ENCODE measurements at places on chromosomes 3 and 15.

GRCh38 chr15:59020322-59020721 is 32.9 kb downstream of the RNF111 start:
- no peak for DNase-seq

DNA sequence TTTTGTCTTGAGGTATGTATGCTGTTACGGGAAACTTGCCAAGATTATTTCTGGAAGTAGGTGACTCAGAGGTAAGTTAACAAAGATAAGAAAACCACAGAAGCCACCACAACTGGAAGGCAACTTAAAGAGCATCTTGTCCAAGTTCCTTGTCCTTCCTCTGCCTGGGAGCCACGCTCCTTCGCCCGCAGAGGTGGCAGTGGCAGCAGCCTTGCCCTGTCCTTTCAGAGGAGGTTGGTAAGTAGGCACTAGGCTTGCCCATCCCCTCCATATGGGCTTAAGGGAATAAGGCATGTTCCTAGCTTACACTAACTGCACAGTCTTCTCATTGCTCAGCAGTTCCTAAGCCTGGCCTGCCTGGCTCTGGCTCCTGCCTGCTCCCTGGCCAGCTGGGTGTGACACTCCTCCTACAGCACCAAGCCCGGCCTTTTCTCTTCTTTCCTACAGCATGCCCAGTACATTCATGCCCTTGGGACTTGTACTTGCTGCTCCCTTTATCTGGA is 48.0 kb upstream of the RAB6B start:
- DNase-seq: no peak

DNA sequence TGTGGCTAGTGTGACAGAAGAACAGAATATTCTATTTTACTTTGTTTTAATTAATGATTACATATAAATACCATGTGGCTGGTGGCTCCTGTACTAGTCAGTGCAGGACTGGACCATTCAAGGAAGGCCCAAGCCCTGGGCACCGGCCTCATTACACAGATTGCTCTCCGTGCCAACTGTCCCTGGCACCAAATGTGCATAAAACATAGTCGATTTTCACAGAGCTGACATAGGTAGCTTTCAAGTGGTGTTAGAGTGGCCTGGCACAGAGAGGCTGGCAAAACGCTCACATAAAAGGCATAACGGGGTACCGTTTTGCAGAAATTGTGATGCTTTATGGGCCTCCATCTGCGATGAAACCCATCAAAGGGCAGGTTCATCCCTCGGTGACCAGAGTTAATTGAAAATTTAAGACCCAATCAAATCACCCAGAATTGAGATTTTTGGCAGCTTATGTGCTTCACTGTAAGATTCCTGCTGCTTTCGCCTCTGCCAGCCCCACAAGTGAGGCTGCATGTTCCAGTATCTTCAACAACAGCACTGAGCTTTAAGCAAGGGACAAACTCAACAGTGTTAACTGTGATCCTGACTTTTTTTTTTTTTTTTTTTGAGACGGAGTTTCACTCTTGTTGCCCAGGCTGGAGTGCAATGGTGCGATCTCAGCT is 25.9 kb downstream of the RFTN1 start:
- no peak for DNase-seq

GRCh38 chr15:57890351-57890750 is 175.2 kb downstream of the ALDH1A2 start:
- DNase-seq: no peak

DNA sequence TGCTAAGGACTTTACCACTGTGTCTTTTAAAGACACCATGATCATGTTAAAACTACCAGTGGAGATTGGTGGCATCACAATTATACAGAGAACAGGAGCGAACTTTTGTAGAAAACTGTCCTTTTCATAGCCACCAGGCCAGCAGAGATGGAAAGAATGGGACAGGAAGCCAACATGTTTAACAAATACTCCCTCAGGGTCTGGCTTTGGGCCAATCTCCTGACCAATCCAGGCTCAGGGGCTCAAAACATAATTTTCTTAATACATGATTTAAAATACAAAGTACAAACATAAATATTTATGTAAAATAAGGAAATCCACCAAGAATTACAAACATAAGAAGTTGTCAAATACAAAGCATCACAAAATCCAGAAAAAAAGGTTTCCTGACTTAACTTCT is 266.0 kb downstream of the VPS13C start:
- no peak for DNase-seq

DNA sequence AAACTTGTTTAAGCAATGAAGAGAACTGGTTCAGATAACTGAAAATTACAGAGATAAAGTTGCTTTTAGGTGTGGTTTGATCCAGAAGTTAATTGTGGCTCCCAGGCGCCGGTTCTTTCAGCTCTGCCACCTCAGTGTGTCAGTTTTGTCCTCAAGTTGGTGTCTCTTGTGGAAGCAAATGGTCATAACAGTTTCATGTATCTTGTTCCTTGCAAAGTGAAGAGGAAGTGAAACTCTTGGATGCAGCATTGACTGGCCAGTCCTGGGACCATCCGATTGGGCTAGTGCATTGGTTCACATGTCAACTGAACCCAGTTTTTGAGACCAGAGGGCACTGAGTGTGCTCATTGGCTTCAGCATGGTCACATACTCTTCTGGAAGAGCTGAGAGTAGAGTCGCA is 181.4 kb upstream of the GRM7 start:
- DNase-seq: no peak

- no peak for DNase-seq
Measured at GRCh38 chr15:65355988-65356353, 21.8 kb downstream of the IGDCC3 start.

GRCh38 chr3:139111392-139112229 is 66.9 kb upstream of the PRR23C start:
- peak; percentile 56 for DNase-seq

- DNase-seq: no peak
Measured at GRCh38 chr3:159782724-159783421, 205.8 kb upstream of the IL12A start.

DNA sequence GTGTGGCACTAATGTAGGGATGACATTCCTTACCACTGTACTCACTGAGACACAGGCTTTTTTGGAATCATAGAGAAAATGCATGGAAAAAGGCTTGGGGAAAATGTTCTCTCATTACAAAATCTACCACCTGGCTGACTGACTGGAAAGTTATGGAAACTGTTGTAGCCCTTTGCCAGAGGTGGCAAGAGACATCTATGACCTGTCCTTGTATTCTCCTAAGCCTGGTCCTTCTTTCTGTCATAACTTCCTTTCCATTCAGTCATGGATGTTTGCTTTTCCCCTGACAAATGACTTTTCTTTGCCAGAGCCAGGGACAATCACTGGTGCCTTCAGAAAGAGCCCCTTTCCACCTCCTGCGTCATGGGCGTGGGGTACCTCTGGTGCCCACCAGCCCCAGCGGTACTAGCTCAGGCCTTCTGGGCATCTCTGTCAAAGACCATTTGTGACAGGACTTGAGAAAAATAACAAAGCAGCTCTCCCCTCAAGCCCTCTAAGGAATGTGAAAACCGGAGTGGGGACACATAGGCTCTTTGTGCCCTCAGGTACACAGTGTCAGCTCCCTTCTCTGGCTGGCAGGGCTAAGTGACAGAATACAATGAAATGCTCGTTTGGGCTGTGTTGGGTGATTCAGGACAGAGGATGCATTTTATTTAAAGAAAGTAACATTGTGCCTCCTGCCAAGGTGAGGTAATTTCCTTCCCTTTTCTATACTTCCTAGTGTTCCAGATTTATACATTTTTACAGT is 381.1 kb upstream of the RASGRP1 start:
- DNase-seq: no peak

DNA sequence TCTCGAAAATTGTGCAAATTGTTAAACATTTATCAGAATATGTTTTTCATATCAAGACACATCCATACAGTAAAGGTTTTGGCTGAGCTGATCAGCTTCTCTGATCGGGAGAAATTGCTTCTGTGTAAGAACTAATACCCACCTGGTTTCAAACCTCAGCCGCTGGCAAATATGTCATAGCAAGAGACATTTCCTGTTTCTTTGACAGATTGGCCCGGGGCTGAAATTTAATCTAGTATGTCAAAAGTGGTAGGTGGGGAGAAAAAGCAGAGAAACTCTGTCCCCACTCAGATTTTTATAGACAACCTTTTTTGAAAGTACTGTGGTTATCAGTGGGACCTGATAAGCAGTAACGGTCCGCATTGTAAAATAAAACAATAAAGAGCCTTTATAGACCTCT is 88.8 kb upstream of the SLC24A5 start:
- no peak for DNase-seq

DNA sequence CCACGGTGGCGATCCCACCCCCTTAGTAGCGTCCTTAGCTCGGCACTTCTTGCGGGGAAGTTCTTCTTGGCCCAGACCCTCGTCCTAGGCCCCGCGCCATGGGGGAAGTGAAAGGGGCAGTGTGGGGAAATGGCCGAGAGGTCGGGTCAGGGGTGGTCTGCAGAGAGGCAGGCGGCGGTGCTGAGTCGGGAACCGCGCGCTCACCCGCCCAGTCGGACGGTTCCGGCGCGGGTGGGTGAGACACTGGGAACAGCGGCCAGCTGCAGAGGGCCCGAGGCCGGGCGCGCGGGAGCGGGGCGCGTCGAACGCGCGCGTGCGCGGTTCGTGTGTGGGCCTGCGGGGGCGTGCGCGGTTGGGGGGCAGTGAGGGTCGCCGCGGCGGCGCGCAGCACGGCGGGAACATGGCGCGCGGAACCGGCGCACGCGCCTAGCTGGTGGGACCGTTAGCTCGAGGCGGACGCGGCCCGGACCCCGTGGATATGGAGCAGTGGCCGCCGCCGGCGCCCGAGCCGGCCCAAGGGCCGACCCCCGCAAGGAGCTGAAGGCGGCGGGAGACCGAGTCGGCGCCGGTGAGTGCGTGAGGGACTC is 246.9 kb downstream of the GOLGA6L6 start:
- DNase-seq: peak; percentile 28

DNA sequence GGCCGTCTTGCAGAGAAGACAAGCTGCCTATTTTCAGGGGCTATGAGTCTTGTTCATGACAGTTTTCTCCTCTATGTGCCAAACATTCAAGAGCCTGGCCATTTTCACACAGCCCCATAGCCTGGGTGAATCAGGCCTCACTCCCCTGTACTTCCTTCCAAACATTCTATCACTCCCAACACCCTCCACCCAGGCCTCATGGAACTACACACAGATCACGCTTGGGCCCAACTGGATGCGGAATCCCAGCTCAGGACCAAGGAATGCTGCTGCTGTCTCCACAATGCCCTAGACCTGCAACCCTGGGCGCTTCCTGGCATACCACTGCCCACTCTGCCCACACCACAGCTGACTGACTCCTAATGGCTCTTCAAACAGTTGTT is 39.4 kb upstream of the PCSK6 start:
- DNase-seq: no peak

DNA sequence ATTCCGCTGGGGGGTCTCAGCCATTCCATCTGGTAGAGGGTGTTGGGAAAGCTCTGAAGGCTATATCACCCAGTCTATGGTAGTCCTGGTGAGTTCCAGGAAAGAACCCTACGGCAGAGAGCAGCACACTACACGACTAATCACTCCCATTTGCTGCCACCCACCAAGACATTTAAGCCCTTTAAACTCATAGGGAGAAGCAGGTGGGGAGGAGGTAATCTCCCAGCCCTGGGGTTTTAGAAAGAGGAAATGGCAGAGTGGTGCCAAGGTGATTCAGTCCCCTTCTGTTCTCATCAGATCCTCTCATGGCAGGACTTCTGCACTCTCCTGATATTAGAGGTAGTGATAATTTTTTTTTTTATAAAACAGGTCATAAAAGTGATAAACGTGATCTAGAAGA is 10.6 kb upstream of the VWA5B2 start:
- no peak for DNase-seq

- DNase-seq: no peak
Measured at GRCh38 chr3:143236226-143236964, 116.8 kb downstream of the CHST2 start.

- DNase-seq: no peak
Measured at GRCh38 chr3:59052803-59053411, 3.1 kb upstream of the CFAP20DC start.

- no peak for DNase-seq
Measured at GRCh38 chr3:29695201-29695600, 414.3 kb downstream of the RBMS3 start.

DNA sequence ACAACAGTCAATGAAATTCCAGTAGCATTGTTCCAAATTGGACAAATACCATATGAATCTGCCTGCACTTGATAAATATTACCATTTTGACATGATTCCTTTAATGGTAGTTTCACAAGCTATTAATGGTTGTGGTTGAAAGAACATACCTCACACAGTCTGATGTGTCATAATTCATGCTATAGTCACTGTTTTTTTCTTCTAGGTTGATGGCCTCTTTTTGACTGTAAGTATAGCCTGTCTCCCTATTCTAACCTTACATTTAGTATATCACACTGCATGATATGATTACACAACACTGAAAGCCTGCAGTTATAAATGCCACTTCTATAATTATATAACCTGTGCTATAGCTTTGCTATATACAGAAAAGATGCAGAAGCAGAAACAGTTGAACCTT is 834.1 kb downstream of the NSUN3 start:
- no peak for DNase-seq

GRCh38 chr3:70899816-70900215 is 587.4 kb upstream of the MDFIC2 start:
- DNase-seq: no peak

GRCh38 chr3:136910697-136911096 is 47.1 kb upstream of the IL20RB start:
- DNase-seq: no peak

GRCh38 chr3:40623567-40623966 is 98.8 kb downstream of the ZNF621 start:
- DNase-seq: no peak

Measured in progenitor cell of endocrine pancreas (in vitro differentiated cells).